ENCODE measurements at places on chromosomes 2 and 18. TPM values are rescaled to one million over a fixed set of nuclear protein-coding genes. Genes with fewer than 3 reads are reported as not detected.

DNA sequence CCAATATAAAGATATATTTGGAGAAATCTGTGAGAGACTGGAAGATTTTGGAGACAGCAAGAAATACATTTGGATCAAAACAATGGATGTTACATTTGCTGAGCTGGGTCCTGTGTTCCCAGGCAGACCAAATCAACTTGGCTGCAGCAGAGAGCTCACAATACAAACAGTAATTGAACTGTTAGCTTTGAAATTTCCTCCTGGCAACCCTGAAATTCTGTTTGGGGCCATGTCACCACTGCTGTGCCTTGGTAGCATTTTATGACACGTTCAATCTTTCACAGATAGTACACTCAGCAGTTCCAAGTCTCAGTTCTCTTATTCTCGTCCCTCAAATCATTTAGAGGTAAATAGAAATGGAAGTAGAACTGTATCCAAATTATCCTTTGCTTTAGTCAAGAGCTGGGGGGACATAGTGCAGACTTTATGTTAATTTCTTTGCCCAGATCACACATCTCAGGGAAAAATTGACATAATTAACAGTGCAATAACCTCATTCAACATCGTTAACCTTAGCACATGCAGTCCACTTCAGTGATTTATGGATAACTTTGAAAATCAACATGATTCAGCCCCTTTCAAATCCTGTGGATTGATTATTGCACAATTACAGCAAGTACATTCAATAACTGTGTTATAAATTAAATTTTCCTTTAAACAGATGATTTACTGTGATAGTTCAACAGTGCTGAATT is 277.4 kb upstream of the MC4R start:
- DNase-seq = no peak

- DNase-seq = no peak
Observed at GRCh38 chr2:109715313-109715805, 78.7 kb upstream of the RGPD5 start.

GRCh38 chr18:67216846-67217245 is 299.7 kb downstream of the DSEL start:
- no peak for DNase-seq

- no peak for DNase-seq
Observed at GRCh38 chr18:31206787-31207381, 44.2 kb upstream of the DSC1 start.

GRCh38 chr2:177554365-177554764 is 161.8 kb downstream of the AGPS start:
- DNase-seq = no peak

- DNase-seq = no peak
Observed at GRCh38 chr2:30772021-30772705, 35.1 kb downstream of the CAPN13 start.

GRCh38 chr18:13539050-13539449 is 187.3 kb downstream of the FAM210A start:
- DNase-seq = peak; percentile 15

DNA sequence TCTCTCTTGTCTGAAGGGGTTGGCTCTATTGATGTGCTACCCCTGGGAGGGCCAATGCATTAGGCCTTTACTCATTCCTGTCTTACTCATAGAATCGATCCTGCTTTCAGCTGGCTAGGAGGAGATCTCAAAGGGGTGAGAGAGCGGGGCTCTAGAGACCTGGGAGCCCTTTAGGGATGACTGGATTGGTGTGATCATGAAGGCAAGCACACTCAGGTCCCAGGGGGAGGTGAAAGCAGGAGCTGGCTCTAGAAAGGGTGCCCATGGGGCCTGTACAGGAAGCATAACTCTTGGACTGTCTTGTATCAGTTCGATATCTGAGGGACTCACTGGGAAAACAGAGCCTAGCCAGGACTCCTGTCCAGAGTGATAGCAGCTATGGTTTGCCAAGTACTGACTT is 47.8 kb downstream of the INPP4A start:
- DNase-seq = no peak

GRCh38 chr2:237219826-237220225 is 134.1 kb downstream of the COPS8 start:
- no peak for DNase-seq

DNA sequence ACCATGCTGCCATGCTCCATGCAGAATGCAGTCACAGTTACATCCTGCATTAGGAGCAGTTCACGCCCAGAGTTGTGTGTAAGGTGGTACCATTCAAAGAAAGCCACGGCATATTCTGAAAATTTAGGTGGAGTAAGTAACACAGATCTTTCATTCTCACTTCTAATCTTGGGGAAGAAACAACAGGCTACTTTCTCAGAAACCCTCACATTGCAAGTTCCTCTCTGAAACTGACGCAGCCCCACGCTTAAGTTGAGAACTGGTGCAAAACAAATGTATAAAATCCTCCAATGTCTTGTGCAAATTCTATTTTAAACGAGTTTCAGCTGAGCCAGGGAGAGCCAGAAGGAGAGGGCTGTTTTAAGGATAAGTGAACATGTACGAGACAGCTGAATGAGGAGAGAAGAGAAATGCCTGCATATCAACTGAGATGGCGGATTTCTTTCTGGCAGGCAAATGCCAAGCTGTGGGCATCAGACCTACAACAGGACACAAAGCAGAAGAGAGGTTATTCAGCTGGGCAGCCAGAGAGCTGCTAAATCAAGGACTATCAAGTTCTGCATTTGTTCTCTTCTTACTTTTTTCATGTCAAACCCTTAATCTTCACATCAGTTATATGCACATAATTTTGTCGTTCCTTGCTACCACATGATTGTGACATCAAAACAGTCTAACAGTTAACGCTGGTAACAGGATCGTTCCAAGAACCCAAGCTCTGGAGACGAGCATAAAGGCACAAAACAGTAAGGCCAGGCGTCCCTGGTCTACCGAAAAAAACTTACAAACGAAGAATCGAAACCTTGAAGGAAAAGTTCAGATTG is 6.4 kb downstream of the ARL4C start:
- peak; percentile 72 for DNase-seq

DNA sequence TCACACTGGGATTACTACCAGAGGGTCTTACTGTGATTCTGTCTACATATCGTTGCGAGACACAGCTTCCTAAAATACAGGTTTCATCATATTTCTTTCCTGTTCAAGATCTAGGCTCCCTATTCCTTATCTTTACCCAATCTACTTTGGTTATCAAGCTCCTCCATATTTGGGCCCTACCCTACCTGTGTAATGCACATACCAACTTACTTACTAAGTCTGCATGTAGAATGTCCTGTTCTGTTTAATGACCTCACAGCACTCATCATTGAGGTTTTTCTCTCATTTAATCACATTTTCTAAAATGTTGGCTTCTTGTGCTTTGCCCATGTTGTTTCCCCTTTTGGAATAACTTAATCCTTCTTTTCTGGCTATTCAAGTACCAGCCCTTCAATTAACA is 551.1 kb downstream of the ZEB2 start:
- DNase-seq = no peak

GRCh38 chr18:72452328-72452727 is 91.8 kb downstream of the CBLN2 start:
- DNase-seq = no peak

DNA sequence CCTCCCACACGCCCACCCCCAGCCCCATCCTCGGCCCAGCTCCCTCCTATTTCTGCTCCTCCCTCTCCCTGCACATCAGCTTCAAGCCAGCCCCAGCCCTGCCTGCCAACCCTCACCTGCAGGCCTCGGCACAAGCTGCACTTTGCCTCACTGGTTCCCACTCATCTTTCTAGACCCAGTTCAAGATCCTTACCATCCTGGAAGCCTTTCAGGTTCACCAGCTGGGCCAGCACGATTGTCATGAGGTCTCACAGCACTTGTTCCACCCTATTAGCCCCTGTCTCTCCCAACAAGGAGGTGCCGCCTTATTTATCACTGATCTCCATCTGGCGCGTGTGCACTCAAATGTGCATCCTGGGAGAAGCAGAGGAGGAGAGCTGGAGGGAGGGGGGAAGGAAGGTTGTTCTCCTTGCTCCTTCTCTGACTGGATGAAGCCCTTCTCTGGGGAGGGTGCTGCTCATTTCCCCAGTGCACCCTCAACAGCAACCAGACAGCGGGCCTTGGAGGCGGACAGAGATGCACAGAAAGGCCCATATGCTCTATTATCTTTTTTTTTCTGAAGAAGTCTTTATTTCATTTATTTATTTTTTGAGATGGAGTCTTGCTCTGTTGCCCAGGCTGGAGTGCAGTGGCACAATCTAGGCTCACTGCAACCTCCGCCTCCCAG is 15.5 kb upstream of the BIN1 start:
- no peak for DNase-seq

DNA sequence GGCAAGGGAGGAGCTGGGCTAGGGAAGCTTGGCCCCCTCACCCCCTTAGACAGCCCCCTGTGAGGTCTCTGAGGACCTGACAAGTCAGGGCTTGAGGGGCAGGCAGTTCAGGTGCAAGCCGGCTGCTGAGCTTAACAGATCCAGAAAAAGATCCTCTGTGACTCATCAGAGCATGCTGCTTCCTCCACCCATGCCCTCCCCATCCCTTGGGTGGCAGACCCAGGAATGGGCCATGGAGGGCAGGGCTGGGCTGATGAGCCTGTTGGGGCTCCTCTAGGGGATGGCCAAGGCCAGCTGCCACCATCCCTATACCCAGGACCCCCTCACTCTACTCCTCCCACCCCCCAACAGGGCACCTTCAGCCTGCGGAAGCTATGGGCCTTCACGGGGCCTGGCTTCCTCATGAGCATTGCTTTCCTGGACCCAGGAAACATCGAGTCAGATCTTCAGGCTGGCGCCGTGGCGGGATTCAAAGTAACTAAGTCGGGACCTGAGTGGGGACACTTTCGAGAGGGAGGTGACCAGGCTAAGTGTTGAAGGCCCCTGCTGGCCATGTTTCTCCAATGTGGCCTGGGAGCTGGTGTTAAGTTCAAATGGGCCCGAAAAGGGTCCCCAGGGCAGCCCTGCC is 1.9 kb downstream of the SLC11A1 start:
- DNase-seq = no peak

DNA sequence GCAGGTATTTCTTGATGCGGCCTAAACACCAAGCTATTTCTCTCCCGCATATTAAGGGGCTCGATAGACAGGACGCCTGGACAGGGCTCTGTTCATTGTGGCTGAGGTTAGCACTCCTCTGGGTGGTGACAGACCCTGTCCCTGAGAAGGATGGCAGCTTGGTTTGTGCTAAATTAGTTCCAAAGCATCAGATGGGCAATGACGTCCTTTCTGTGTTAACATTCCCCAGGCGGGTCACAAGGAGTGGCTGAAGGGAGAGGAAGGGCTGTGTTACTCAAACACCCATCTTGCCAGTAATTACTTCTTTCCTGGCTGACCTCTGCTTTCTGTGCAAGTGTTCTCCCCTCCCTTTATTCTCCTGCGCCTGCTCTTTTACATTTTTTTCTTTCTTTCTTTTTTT is 75.0 kb downstream of the TMEM247 start:
- no peak for DNase-seq

GRCh38 chr18:46211816-46212215 is 107.6 kb downstream of the HAUS1 start:
- DNase-seq = peak; percentile 28

- DNase-seq = peak; percentile 68
Observed at GRCh38 chr2:12416600-12416999, 300.1 kb upstream of the TRIB2 start.

DNA sequence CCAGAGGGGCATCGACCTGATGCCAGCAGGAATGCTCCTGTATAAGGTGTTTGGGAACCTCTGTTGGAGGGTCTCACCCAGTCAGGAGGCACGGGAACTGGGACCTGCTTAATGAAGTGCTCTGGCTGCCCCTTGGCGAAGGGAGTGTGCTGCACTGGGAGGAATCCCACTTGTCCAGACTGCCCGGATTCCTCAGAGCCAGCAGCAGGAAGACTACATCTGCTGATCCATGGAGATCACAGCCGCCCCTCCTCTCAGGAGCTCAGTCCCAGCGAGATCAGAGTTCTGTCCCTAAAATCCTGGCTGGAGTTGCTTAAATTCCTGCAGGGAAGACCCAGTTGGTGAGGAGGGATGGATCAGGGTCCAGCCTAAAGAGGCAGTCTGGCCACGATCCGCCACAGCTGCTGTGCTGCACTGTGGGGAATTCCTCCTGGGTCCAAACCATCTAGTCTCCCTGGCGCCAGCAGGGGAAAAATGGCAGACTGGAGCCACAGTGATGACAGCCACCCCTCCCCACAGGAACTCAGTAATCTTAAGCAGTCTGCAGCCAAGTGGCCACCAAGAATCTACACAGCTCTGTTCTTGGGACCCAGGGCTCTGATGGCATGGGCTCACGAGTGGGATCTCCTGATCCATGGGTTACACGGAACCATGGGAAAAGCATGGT is 76.5 kb upstream of the NRP2 start:
- no peak for DNase-seq

- no peak for DNase-seq
Observed at GRCh38 chr18:63102941-63103744, 216.4 kb downstream of the BCL2 start.

DNA sequence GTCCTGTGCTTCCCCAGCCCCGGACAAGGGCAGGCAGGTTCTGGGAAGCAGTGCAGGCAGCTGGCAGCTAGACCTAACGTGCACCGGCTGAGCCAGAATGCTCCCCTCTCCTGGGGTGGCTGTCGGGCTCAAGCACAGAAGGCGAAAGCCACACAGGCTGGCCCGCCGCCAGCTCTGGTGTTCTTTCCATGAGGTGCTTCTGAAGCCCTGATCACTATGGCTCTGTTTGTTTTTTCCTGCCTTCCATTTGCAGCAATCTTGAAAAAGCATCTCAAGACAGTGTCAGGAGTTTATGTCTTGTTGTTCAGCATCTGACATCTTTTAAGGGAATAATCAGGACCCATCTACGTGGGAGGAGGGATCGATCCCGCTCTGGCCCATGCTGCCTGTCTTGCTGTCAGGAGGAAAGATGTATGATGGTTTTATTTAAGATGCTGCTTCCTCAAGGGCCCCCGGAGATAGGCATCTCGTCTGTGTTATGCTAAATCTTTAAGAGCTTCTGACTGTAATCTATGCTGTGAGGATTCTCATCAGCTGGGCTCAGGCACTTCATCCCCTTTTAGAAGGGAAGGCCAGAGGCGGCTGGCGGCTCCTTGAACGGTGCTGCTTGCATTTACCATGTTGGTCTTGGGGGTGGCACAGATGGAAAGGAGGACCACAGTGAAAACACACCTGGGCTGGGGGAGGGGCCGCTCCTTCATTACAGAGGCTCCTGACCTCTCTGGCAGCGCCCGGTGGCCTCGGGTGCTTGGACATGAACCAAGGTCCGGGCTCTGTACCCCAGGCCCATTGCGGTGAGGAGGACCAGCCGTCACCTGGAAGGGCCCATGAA is 118.5 kb upstream of the HDAC4 start:
- no peak for DNase-seq

DNA sequence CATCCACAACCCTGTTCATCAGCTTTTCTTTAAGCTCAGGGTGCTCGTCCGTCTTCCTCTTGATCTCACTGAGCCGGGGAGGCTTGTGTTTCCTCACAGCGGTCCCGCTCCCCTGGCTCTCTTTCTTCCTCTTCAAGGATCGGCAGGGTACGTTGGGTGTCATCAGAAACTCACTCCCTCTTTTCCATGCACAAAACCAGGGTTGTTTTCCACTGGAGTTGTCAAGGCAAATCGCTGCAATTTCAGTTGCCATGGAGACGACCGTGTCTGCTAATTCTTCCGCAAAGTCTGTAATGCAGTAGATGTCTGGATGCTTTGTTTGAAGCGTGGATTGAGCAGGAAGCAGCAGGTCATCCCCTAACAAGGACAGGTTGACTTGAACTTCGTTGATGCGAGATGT is 146.4 kb downstream of the DAW1 start:
- DNase-seq = no peak

NLRC4 gene
- total RNA-seq = not detected

VAPA gene
- total RNA-seq = 168 TPM

PID1 gene
- total RNA-seq = not detected

SOX11 gene
- total RNA-seq = not detected

PROKR1 gene
- total RNA-seq = not detected

TNP1 gene
- not detected for total RNA-seq

AFTPH gene
- total RNA-seq = 38.9 TPM

RETREG2 gene
- 95.1 TPM for total RNA-seq

CKAP2L gene
- 59.1 TPM for total RNA-seq
